Calu3 (cell line): ENCODE measurements at places on chromosomes 7 and 10.

DNA sequence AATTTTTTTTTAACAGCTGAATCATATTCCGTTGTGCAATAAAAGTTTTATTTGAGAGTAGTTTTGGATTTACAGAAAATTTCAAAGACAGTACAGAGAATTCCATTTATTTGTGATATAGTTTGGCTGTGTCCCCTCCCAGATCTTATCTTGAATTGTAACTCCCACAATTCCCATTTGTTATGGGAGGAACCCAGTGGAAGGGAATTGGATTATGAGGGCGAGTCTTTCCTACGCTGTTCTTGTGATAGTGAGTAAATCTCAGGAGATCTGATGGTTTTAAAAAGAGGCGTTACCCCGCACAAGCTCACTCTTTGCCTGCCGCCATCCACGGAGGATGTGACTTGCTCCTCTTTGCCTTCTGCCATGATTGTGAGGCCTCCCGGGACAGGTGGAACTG, 228.0 kb upstream of the MAGI2 start:
- no peak overlapping the region for H3K27ac ChIP-seq
- no peak overlapping the region for H3K4me3 ChIP-seq
- H3K27me3 ChIP-seq, result no peaks in the 10 kb centered on the region

- H3K4me3 ChIP-seq, result no peak overlapping the region
- H3K27ac ChIP-seq, result no peak overlapping the region
- no peak for DNase-seq
- no peaks in the 10 kb centered on the region for H3K27me3 ChIP-seq
Measured at GRCh38 chr10:8113616-8114015, 59.1 kb downstream of the GATA3 start.

DNA sequence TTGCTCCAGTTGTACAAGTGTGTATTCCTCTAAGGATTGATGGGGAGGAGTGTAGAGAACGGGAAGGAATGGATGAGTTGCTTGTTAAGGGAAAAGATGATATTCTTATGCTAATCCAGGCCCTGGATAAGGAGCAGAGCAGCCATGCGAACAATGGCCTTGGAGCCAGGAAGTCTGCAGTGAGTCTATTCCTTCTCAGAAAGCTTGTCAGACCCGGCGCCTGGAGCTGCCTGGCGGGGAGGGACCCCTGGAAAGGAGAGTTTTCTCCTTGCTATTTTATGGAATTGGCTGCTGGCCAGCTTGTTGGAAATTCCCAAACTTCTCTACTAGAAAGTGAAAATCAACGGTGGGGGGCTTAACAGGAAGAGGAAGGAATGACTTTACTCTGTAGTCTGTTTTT, 89.1 kb downstream of the MMRN2 start:
- peaks cover 7% of the 10 kb centered on the region for H3K4me1 ChIP-seq
- H3K4me3 ChIP-seq, result no peak overlapping the region
- no peak for DNase-seq
- H3K27ac ChIP-seq, result no peak overlapping the region
- H3K27me3 ChIP-seq, result no peaks in the 10 kb centered on the region
- H3K36me3 ChIP-seq, result no peaks in the 10 kb centered on the region

- peaks cover 8% of the 10 kb centered on the region for H3K4me1 ChIP-seq
- H3K36me3 ChIP-seq, result no peaks in the 10 kb centered on the region
- no peak overlapping the region for H3K4me3 ChIP-seq
- peak; percentile 82 for DNase-seq
- H3K27ac ChIP-seq, result no peak overlapping the region
Measured at GRCh38 chr10:119445311-119445934, 97.1 kb downstream of the RGS10 start.

DNA sequence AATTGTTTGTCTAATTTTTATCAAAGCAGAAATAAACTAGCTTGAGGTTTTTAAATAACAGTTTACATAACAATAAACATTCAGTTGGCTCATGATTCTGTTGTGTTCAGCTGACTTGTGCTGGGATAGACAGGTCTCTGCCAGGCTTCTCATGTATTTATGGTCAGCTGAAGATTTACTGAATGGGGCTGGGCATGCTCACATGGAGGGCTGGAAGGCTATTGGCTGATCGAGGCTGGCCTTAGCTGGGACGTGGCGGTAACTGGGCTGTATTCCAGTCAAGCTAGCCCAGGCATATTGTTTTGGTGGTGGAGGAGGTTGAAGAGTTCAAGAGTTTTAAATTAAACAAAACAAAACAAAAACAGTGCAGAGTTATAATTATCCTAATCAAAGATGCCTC, 251.0 kb upstream of the MTPN start:
- no peaks in the 10 kb centered on the region for H3K4me1 ChIP-seq
- no peak overlapping the region for H3K4me3 ChIP-seq
- DNase-seq, result no peak
- H3K36me3 ChIP-seq, result no peaks in the 10 kb centered on the region

DNA sequence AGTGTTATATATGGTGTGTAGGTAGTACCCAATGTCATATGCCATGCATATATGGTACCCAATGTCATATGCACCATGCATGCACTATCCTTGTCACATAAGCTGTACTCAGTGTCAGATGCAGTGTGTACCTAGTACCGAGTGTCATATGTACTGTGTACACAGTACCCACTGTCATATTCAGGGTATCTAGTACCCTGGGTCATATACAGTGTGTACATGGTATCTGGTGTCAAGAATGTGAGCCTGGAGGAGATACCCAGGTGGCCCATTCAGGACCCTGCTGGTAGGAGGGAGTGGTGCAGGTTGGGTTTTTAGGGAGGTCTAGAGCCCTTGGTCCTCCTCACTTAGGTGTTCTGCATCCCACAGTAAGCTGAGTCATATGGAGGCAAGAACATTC, 1.8 kb downstream of the ZMYND11 start:
- peaks cover 23% of the 10 kb centered on the region for H3K36me3 ChIP-seq
- H3K4me1 ChIP-seq, result peaks cover 38% of the 10 kb centered on the region
- H3K4me3 ChIP-seq, result peak overlapping the region; percentile 74
- DNase-seq, result peak; percentile 46
- no peaks in the 10 kb centered on the region for H3K27me3 ChIP-seq

DNA sequence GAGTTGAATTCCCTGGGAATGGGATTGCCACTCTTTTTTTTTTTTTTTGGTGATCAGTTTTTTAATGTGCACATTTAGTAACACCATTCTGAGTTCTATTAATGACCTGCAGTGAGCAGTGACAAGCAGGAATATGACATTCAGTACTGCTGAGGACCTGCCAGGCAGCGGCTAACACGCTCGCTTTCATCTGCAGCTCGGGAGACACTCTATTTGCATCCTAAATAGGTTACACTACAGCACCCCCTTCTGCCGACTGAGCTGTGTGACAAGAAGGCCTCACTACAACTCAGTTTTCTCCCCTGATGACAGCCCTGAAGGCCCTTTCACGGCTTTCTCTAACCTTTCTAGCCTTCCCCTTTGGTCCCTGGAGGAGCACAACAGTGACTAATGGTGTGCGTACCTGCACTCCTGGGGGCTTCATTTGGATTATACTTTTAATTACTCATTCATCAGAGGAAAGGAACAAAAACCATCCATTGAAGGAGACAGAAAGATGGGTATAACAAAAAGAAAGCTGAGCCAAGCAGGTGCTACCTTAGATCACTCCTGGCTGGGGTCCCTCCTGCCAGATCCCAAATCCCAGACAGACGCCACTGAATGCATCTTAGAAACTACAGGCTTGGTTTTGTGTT, 872.4 kb downstream of the LRMDA start:
- H3K36me3 ChIP-seq, result no peaks in the 10 kb centered on the region
- no peak overlapping the region for H3K4me3 ChIP-seq
- H3K27me3 ChIP-seq, result no peaks in the 10 kb centered on the region
- H3K4me1 ChIP-seq, result no peaks in the 10 kb centered on the region
- no peak overlapping the region for H3K27ac ChIP-seq

DNA sequence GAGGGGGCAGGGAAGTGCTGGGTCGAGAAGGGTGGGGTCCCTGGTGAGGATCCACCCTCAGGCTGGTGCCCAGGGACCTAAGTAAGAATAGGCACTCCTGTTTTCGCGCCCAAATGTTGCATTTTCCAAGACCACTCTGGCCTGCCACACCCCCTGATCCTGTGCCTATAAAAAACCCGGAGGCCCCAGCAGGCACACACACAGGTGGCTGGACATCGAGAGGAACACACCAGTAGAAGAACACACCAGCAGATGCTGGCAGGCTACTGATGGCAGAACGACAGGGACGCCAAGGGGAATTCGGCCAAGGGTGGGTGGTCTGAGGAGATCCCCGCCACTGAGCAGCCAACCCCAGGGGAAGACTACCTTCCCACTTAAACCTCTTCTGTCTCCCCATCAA, 633.9 kb upstream of the POT1 start:
- no peak overlapping the region for H3K27ac ChIP-seq
- DNase-seq, result no peak
- no peaks in the 10 kb centered on the region for H3K4me1 ChIP-seq
- H3K36me3 ChIP-seq, result no peaks in the 10 kb centered on the region
- no peak overlapping the region for H3K4me3 ChIP-seq

DNA sequence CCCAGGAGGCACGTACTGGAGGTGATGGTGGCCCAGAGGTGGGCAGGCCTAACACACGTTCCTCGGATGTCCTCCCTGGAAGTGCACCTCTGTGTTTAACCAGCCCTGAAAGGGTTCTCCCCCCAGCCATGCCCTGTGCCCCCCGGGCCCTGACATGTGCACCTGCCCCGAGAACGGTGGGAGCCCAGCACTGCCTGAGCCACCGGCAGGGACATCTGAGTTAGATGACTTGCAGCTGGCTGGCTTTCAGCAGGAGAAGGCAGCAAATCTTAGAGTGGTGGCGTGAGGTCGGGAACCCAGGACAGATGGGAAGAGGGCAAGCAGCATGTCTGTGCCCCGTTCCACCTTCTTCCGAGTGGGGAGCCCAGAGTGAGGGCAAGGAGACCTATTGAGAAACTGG, 291.8 kb downstream of the TCERG1L start:
- no peaks in the 10 kb centered on the region for H3K4me1 ChIP-seq
- H3K27ac ChIP-seq, result no peak overlapping the region
- DNase-seq, result no peak
- H3K27me3 ChIP-seq, result no peaks in the 10 kb centered on the region
- H3K4me3 ChIP-seq, result no peak overlapping the region

DNA sequence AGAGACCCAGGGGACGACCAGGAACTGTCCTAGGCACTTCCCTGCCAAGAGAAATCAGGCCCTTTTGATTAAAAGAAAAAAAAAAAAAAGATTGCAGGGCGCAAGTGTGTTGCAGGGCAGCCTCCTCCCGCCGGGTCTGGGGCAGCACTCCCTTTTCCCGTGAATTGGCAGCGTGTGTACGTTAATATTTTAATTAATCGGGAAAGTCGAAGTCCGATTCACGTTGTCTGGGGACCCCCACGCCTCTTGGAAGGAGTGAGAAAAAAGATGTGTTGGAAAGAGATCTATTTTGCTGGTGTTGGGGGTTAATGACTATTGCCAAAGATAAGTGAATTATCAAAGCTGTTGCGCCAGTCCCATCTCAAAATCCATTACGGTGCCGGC, 1.3 kb upstream of the EBF3 start:
- no peak overlapping the region for H3K4me3 ChIP-seq
- no peak overlapping the region for H3K27ac ChIP-seq
- no peaks in the 10 kb centered on the region for H3K27me3 ChIP-seq
- no peaks in the 10 kb centered on the region for H3K36me3 ChIP-seq
- H3K4me1 ChIP-seq, result no peaks in the 10 kb centered on the region

GRCh38 chr7:145915679-145916078, 200.9 kb upstream of the CNTNAP2 start:
- no peaks in the 10 kb centered on the region for H3K27me3 ChIP-seq
- H3K4me1 ChIP-seq, result no peaks in the 10 kb centered on the region
- no peaks in the 10 kb centered on the region for H3K36me3 ChIP-seq

DNA sequence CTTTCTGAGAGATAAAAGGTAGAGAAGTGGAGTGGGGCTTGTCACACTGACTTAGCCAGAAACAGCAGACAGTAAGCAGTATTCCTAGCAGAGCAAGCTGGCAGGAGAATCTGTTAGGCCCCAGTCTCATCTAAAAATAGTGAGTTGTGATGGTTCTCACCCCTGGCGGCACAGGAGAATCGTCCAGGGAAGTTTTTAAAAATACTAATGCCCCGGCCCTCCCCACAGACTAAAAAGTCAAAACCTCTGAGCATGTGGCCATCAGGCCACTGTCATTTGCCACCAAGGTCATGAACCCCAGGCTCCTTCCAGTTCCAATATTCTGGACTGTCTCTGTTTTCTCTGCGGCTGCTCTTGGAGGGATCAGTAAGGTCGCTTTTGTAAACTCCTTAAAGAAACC, 34.0 kb downstream of the LYZL1 start:
- H3K36me3 ChIP-seq, result peaks cover 6% of the 10 kb centered on the region
- no peak for DNase-seq
- no peak overlapping the region for H3K4me3 ChIP-seq

DNA sequence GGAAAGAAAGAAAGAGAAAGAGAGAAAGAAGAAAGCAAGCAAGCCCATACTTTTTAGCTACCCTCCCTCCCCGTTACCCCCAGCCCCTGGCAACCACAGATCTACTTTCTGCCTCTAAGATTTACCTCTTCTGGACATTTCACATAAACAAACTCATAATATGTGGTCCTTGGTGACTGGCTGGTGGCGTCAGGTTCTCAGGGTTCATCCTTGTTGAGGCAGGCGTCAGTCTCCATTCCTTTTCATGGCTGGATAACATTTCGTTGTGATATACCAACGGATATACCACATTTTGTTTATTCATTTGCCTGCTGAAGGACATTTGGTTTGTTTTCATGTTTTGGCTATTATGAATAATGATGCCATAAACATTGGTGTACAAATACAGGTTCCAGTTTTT, 30.5 kb downstream of the CDH23 start:
- no peak overlapping the region for H3K27ac ChIP-seq
- peaks cover 37% of the 10 kb centered on the region for H3K27me3 ChIP-seq

- H3K27ac ChIP-seq, result no peak overlapping the region
- H3K4me1 ChIP-seq, result no peaks in the 10 kb centered on the region
- no peaks in the 10 kb centered on the region for H3K36me3 ChIP-seq
- peaks cover 95% of the 10 kb centered on the region for H3K27me3 ChIP-seq
Measured at GRCh38 chr10:12782537-12782936, 219.0 kb downstream of the CCDC3 start.

DNA sequence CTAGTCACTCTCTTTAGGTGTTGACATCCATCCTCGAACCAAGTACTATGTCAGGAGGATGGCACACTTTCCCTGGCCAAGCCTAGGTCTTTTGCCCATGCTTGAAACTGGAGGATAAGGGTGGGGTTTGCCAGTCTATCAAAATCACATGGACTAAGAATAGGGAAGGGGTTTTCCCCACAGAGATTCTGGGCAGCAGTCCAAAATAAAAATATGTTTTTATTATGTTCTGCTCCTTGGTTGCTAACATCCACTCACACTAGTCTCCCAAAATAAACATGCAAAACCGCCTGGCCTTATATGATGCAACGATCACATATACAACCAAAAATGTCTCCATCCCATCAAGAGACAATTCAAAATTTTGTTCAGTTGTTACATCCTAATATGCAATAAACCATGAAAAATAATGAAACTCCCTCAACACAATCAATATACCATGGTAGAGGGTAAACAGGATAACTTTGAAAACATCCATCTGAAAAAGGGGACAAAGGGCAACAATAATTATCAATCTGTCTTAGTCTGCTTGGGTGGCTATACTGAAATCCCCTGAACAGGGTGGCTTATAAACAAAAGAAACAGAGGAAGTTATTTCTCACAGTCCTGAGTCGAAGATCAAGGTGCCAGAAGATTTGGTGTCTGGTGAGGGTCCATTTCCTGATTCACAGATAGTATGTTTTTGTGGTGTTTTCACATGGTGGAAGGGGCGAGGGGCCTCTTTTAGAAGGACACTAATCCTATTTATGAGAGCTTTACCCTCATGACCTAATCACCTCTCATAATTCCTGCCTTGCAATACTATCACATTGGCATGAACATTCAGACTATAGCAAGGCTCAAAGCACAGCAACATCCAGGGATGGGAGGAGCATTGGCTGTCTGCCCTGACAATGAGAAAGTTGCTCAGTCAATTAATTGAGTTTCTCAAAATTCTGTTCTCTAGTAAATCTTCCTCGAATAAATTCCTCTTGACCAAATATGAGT, 159.3 kb downstream of the ETV1 start:
- no peaks in the 10 kb centered on the region for H3K36me3 ChIP-seq
- DNase-seq, result peak; percentile 41
- H3K4me1 ChIP-seq, result peaks cover 21% of the 10 kb centered on the region
- H3K27ac ChIP-seq, result peak overlapping the region; percentile 57
